ENCODE measurements at places on chromosomes 4 and X. TPM values are rescaled to one million over a fixed set of nuclear protein-coding genes. Genes with fewer than 3 reads are reported as not detected.

DNA sequence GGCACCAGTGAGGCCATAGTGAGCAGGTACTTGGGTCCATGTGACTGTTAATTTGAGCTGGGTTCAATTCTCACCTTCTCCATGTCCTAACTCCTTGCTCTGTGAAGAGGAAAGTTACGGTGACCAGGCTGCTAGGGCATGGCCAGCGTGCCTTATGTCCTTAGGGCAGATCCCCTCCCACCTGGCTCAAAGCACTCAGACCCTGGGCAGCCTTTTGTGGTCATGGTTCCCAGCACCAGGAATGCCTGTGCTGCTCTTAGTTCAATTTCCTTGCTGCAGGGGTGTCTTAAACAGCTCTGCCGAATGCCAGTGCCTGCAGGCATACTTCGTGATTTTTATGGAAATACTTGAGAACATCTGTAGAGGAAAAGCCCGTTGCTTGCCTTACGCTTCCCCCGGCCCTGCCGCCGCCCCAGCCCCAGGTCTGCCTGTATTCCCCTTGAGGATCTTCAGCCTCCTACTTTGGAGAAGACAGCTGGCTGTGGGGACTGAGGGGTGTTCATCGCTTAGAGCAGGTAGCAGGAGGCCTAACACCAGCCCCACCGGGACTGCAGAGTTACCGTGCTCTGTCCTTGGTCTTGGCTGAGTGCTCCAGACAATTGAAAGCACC lies 3.1 kb upstream of the CDK16 start:
- DNase-seq: no peak
- no peaks in the 10 kb centered on the region for H3K27me3 ChIP-seq
- H3K27ac ChIP-seq: no peak overlapping the region
- H3K4me3 ChIP-seq: no peak overlapping the region
- H3K36me3 ChIP-seq: peaks cover 7% of the 10 kb centered on the region

DNA sequence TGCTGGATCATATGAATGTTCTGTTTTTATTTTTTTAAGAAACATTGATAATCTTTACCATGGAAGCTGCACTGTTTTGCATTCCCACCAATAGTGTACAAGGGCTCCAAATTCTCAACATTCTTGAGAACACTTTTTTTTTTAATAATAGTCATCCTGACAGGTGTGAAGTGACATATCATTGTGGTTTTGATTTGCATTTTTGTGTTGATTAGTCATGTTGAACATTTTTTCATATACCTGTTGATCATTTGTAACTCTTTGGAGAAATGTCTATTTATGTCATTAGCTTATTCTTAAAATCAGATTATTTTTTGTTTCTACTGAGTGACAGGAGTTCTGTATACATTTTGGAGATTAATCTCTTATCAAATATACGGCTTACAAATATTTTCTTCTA lies 408.5 kb downstream of the GLUD2 start:
- no peak for DNase-seq
- no peaks in the 10 kb centered on the region for H3K4me1 ChIP-seq
- H3K27ac ChIP-seq: no peak overlapping the region
- H3K27me3 ChIP-seq: no peaks in the 10 kb centered on the region
- H3K36me3 ChIP-seq: no peaks in the 10 kb centered on the region

The DNAAF6 gene
- not detected for total RNA-seq

The NDP gene
- total RNA-seq: 0.26 TPM

DNA sequence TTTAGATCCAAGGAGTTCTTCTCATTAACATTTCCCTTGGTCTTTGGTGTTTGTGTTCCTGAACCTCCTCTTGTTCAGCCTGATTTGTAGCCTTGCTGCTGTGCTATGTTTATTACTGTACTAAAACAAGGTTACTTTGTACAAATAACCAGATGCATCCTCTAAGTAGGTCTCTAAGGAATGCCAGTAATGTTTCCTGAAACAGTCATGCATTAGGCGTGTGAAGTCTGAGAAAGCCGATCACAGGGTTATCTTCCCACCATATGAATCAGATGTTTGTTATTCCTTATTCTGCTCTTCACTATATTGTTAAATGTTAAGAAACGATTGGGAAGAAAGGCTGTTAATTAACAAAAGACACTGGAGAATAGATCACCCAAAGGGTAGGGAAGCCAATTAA lies 66.9 kb downstream of the GALNTL6 start:
- no peaks in the 10 kb centered on the region for H3K27me3 ChIP-seq
- DNase-seq: no peak
- H3K27ac ChIP-seq: no peak overlapping the region
- no peaks in the 10 kb centered on the region for H3K4me1 ChIP-seq
- H3K4me3 ChIP-seq: no peak overlapping the region

DNA sequence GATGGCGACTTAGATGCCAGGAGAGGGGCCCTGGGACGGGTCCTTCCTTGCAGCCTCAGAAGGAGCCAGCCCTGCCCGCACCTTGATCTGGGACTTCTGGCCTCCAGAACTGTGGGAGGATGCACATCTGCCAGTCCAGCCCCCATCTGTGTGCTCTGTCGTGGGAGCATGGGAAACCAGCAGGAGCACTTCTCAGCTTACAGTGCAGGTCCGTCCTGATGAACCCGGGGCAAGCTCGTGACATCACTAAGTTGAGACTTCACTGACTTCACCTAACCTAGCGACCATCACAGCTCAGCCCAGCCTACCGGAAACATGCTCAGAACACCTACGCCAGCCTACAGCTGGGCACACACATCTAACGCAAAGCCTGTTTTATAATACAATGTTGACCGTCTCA lies 38.1 kb downstream of the ABLIM2 start:
- H3K27me3 ChIP-seq: no peaks in the 10 kb centered on the region
- H3K4me3 ChIP-seq: no peak overlapping the region
- no peaks in the 10 kb centered on the region for H3K4me1 ChIP-seq
- no peak overlapping the region for H3K27ac ChIP-seq

The SHROOM2 gene
- total RNA-seq: 2.5 TPM

The HSFX1 gene
- total RNA-seq: 3.5 TPM

DNA sequence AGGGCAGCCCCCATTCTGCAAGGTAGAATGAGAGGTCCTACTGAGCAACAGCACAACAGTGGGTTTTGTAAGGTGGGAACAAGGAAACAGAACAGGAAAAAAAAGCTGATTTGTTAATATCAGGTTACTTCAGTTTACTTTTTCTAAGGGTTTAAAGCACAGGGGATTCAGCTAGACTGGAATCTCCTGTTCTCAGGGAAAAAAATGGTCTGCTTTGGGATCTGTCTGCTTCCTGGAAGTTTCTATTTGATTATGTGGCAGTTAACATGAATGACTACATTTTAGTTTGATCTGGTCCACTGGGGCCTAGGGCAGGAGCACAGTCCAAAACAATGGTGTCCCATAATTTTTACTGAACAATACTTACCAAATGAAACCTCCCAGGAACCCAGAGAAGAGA lies 104.6 kb downstream of the FBXW7 start:
- H3K4me3 ChIP-seq: no peak overlapping the region
- H3K27ac ChIP-seq: no peak overlapping the region
- H3K4me1 ChIP-seq: no peaks in the 10 kb centered on the region
- no peak for DNase-seq
- H3K36me3 ChIP-seq: no peaks in the 10 kb centered on the region
